ENCODE measurements at places on chromosomes 5 and 9.

DNA sequence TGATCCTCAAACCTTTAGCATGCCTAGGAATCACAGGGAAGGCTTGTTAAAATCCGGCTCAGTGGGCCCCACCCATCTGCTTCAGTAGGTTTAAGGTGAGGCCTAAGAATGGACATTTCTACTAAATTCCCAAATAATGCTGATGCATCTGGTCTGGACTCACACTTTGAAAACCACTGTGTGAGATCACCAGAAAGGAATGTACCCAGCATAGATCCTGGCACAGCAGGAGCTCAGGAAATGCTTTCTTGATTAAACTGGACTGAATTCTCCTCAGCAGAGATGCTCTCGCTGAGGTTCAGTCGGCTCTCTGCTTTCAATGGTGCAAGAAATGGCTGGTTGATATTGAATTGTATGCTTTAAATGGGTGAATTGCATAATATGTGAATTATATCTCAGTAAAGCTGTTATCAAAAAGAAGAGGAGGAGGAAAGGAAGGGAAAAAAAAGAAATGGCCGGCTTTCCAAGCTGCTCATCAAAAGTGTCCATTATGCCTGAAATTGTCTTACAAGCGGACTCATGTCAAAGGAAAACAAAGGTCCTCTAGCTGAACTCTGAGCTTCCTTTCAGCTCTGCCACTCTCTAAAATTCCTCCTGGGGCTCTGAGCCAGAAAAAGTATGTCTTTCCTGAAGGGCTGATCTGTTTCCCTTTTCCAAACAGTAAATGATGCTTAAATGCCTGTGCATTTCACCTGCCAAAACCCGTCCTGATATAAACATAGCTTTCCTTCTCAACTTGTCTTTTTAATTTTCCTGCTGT lies 77.6 kb upstream of the SAP30L start:
- DNase-seq: peak; percentile 90

DNA sequence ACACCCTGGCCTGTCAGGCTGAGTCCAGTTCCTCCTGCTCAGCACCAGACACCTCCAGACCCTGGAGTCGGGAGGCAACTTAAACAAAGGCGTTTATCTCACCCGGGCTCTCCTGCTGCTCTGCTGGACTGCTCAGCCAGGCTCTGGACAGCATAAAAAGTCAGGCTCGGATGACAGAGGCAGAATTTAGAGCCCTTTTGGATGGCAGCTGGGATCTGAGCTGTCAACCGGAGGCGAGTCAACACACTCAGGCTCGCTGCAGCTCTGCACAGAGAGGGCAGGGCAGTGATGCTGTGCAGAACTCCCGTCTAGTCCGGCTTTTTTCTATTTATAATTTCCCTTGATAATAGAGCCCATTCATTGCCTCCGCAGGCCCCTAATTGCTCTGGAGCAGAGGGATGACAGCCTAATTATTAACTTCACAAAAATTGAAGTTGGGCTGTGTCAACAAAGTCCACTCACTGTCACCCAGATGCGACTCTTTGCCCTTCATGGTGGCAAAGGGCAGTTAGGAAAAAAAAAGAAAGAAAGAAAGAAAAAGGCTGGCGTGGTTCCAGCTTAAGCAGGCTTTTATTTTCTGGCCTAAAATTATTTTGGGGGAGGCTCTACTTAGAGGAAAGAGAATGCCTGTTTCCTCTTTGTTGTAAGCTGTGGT lies 37.6 kb downstream of the STC2 start:
- DNase-seq: no peak

- DNase-seq: no peak
Measured at GRCh38 chr5:158308429-158309025, 449.6 kb upstream of the CLINT1 start.

GRCh38 chr5:15901151-15901550 lies 278.4 kb downstream of the MARCHF11 start:
- no peak for DNase-seq

- no peak for DNase-seq
Measured at GRCh38 chr9:79501546-79501945, 70.2 kb upstream of the TLE4 start.

- DNase-seq: peak; percentile 50
Measured at GRCh38 chr5:38265546-38266179, 7.3 kb downstream of the EGFLAM start.
